ENCODE measurements at places on chromosomes 1 and 21.
A peak's percentile ranks its signal among the peaks of the same experiment; 100 is the strongest.

- no peak for DNase-seq
These were observed 692 bp downstream of the SORT1 start for GRCh38 chr1:109396871-109397580.

- DNase-seq: peak; percentile 87
These were observed at the start of gene MAP7D1 for GRCh38 chr1:36155408-36156328. Gene MAP7D1, plus strand, starts transcription at chr1:36156160. Its CDS starts 258 bp downstream, at chr1:36156418.

DNA sequence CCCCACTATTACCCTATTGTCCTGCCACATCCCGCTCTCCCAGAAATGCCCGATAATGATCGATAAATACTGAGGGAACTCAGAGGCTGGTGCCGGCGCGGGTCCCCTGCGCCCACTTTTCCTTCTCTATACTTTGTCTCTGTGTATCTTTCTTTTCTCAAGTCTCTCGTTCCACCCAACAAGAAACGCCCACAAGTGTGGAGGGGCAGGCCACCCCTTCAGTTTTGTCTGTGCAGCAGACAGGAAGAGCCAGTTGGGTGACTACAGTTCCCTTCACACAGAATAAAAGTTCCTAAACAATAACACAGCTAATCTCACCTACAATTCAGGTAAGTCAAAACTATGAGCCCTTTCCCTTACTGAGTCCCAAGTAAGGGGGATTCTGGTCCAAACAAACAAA, 423.7 kb downstream of the SMYD3 start:
- no peak for DNase-seq

DNA sequence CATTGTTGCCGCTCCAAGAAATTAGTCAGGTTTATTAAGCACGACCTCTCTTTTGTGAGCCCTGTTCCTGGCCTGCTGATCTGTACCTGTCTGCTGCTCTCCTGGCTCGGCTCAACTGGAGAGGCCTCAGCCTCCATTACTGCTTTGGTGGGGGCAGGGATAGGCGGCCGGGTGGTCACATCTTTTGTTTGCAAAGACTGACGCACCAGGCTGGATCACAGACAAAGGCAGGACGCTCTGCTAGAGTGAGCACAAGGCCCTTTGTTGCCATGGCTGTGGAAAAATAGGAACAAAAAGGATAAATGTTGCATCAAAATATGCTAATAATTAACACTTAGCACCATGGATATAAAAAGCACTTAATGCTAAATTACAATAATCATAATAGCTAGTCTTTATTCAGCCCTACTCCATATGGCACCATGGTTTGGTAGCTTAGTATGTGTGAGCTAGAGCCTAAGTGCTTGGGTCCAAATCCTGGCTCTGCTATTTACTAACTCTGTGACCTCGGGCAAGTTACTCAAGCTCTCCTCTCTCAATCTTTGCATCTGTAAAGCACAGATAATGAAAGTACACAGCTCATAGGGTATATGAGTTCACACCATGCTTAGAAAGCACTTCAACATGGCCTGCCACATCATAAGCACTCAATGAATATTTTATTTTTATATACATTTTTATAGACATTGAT, 28.9 kb upstream of the HPDL start:
- DNase-seq: no peak

- no peak for DNase-seq
These were observed 5.9 kb upstream of the BARHL2 start for GRCh38 chr1:90722874-90723589.

DNA sequence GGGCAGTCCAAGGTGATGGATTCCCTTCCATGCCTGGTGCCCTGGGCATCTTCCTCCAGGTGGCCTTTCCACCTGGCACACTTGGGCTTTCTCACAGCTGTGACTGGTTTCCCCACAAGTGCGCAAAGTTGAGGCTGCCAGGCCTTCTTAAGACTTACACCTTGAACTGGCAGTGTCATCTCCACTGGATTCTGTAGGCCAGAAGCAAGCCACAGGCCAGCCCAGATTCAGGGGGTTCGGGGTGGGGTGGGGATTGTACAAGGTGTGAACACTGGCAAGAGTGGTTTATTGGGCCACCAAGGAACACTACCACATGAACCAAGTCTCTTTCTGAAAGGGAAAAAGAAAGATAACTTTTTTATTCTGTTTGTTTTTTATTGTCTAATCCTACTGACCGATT, 27.2 kb downstream of the DYRK1A start:
- no peak for DNase-seq

GRCh38 chr1:40625076-40625475, 40.4 kb downstream of the RIMS3 start:
- DNase-seq: peak; percentile 51

DNA sequence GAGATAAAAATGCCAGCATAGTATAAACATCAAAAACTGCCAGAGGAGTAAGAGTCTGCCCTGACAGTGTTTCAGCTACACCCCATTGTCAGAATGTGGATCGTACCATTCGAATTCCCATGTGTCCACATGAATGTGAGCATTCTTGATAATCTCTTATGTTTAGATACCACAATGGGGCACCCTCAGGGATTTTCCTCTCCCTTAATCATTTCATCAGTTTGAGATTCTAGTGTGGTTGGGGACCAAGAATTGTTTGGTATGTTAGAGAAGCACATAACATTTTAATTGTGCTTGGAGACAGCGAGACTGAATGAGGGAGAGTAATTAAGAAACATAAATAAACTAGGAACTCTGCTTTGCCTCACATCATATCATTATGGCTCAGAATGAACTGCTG, 120.2 kb downstream of the ZC3H11B start:
- no peak for DNase-seq

DNA sequence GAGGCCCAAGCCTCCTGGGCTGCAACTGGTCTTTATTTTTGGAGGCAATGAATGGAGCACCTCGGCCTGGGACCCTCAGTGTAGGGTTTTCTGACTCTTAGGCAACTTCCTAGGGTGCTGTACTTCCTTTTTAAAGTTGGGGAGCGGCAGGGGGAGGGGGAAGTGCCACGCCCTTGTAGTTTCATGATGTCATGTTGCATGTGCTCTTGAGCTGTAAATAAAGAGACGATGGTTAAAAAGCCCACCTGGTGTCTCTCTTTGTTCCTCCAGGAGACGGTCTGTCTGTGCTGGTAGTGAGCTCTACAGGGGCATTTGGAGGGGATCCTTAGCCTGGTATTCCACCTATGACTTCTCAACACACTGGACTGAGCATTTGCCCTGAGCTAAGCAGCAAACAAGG, 10.3 kb upstream of the AGTRAP start:
- DNase-seq: no peak

DNA sequence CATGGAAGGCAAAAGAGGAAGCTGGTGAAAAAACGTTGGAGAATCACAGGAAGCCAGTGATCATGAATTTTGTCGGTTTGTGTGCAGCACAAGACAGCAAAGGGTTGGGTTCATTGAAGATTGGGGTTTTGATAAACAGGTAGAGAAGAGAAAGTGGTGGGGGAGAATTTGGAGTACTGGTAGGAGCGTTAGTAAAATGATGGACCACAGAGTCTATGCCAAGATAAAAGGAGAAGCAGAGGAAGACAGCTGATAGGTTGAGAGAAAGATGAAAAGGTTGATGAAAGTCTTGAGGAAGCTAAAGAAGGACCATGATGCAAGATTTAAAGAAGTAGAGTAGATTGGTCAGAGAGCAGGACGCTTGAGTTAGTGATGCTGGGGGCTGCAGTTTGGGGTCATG, 156.8 kb upstream of the POU3F1 start:
- no peak for DNase-seq

DNA sequence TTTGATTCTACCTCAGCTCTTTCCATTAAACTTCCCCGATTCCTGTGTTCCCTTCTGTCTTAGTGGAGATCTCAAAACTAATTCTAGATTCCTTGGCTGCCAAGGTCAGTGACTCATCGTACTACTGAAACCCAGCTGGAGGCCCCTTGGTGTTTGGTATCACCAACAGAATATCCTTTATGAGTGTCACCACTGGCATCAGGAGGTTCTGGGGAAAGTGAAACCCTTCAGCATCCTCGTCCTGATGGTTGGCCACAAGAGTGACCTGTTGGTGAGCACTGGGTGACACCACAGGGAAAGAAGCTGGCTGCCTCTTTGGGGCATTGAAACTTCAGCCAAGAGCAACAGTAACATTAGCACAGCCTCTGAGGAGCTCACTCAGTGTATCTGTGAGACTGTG, 9.6 kb downstream of the RAB42 start:
- DNase-seq: no peak

DNA sequence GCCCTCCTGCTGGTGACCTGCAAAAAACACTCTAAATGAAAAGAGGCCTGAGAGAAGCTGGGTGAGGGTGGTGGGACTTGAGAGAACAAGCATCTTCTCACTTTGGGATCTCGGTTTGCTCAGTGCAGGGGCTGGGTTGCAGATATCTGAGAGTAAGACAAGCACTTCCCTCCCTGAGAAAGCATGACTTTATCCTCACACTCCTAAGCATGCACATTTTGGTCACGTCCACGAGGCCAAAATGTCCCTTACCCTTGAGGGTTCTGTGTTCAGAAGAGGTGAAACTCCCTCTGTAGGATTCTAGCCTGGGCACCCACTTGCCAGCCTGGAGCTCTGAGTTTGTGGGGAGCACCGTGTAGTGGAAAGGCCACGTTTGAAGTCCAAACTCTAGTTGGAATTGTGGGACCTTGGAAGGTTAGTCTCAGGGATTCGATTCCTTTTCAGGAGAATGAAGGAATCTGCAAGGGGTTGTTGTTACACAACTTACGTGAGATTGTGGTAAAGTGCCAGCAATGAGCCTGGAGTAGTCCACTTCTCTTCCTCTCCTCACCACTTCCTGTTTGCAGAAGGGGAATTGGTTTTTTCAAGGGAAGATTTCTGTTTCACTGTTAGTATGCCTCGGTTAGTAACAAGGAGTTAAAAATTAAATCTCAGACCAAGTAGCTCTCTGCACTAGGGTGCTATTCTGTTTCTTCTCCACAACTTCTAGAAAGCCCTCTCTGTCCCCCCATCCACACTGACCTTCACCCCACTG, 3.0 kb downstream of the FCAMR start:
- DNase-seq: no peak
